ENCODE measurements at places on chromosomes 6 and 20. TPM values are rescaled to one million over a fixed set of nuclear protein-coding genes. Genes with fewer than 3 reads are reported as not detected.

TMC2 gene
- not detected for total RNA-seq

ZSCAN31 gene
- total RNA-seq, result 1.0 TPM

DNA sequence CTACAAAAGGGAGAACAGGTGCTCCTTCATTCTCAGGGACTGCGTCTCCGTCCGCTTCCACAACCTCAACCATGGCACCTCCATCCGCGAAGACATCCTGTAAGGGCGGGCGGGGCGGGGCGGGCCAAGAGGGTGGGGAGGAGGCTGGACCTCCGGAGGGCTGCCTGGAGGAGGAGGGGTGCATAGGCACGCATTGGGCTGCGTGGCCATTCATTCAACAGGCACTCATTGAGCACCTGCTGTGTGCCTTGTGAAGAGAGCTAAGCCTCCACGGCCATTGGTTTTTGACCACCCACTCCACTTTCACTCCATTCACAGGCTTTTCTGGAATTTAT lies 435 bp downstream of the ZSWIM3 start:
- peak; percentile 65 for DNase-seq

- no peak for DNase-seq
Measured at GRCh38 chr6:46815130-46815529, 21.9 kb downstream of the MEP1A start.

DNA sequence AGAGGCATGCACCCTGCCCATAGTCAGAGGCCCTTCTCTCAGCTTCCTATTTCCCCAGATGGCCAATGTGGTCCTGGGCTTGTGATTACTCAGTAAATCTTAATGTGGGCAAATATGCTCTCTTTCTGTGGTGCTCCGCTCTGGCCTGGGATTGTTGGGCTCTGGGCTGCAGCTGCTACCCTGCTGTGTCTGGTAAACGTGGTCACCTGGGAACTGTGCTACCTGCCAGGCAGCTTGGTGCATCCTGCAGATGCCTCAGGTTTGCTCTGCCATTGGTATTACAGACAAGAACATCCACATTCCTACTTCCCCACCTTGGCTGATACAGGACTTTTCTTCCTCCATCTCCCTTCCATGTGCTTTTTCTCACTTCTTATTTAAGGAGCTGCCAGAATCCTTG lies 611.5 kb upstream of the IMPG1 start:
- DNase-seq, result no peak

DNA sequence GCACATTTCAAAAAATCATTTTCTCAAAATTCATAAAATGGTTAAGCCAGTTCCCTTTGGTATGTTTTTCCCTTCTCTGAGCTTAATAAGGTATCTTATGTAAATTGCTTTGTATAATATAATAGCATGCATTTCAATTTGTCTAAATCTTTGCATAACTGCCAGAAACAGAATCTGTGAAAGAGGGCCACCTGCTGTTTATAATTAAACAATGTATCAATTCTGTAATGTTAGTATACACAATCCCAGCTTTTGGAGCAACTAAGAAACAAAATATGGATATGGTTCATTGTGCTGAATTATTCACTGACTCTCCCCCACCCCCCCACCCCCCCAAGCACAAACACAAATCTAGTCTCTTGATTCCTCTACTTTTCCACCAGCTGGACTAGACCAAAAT lies 54.8 kb downstream of the GPX5 start:
- DNase-seq, result no peak

- DNase-seq, result no peak
Measured at GRCh38 chr6:157985378-157986155, 3.9 kb downstream of the SYNJ2 start.

Measured in activated CD4-positive, alpha-beta memory T cell treated with anti-CD3 and anti-CD28 coated beads, Interleukin-2, amount 10 ng/mL, durations not matched to agents 7 days and 5 days (primary cell).